ENCODE measurements at places on chromosomes 3 and 15.

GRCh38 chr15:62306851-62307504 is 141.9 kb upstream of the C2CD4B start:
- DNase-seq, result no peak

GRCh38 chr3:71134521-71134920 is 449.0 kb downstream of the FOXP1 start:
- DNase-seq, result no peak

DNA sequence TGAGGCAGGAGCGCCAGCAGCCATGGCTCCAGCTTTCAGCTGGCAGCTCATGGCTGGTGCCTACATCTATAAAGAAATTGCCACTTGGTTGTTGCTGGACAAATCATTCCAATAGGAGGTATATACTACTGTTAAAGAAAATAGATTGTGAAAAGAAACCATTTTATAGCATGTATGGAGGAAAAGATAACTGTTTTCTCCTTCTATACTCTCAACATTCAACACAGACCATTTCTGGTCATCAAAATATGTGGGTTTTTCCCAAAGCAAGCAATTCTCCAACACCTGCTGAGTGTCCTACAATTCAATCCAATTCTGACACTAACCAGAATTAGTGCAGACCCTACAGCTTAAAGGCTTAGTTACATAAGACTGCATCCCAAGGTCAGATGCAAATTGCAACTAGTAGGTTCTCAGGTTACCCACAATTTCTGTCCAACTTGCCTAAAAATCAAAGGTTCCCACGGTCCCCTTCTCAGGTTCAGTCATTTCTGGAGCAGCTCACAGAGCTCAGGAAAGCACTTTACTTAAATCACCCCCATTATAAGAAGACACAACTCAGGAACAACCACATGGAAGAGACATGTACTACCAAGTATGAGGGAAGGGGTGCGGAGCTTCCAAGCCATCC is 42.4 kb upstream of the STRIT1 start:
- no peak for DNase-seq

GRCh38 chr3:115931581-115931980 is 308.3 kb downstream of the GAP43 start:
- DNase-seq, result no peak

DNA sequence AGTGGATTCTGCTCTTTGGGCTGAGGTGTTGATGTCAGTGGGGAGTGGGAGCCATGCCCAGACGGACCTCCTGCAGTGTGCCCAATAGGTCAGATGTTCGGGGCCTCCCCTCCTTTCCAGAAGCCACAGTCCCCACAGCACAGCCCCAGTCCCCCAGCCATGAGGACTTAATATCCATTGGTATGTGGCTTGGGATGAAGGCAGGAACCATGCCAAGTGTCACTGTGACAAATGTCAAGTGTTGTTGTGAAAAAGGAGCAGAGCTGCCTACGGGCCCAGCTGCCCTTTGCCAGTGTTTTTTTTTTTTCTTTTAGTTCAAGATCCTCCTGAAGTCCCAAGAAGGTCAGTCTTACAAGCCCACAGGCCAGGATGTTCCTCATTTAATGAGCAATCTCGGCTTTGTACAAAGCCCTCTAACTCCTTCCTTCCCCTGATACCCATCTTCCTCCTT is 12.2 kb downstream of the SEMA3G start:
- no peak for DNase-seq

GRCh38 chr3:185188816-185189215 is 36.0 kb upstream of the C3orf70 start:
- DNase-seq, result no peak

DNA sequence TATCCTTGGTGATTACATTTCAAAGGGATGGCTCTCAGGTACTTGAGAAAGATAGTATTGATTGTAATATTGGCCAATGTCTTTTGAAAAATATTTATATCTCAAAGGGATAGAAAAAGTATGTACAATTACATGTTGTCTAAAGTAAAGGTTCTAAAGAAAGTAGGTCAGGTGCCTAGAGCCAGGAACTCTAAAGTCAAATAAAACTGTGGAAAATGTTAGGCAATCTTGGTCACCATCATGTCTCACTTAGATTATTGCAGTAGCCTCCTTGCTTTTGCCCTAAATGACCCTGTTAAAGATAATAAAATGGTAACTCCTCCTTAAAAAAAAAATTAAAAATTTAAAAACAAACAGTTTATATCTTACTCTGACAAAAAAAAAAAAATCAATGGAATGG is 198.5 kb upstream of the ARPP21 start:
- no peak for DNase-seq

- DNase-seq, result no peak
Measured at GRCh38 chr15:70589221-70589620, 174.1 kb downstream of the UACA start.

Measured in activated naive CD4-positive, alpha-beta T cell (primary cell).